ENCODE measurements at places on chromosomes 1 and 21. TPM values are rescaled to one million over a fixed set of nuclear protein-coding genes. Genes with fewer than 3 reads are reported as not detected.
A peak's percentile ranks its signal among the peaks of the same experiment; 100 is the strongest.

DNA sequence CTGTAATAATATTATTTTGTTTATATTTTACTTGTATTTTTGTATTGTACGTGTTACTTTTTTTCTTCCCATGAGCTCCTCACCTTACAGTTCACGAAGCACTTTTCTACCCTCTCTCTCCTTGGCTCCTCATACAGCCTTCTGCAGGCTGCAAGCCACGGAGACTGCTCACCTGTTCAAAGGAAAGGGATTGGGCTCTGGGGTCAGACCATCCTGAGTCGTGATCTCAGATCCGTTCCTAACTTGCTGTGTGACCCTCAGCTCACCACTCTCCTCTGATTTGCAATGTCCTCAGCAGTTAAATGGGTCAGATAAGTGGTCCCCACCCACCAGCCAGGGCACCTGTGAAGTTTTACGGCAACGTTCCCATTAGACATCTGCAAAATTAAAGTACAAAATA, 54.1 kb downstream of the VWA5B1 start:
- no peak for DNase-seq

- DNase-seq, result no peak
These were observed 26.7 kb upstream of the MTMR11 start for GRCh38 chr1:149963358-149963757.

Gene GBP1
- 16.8 TPM for total RNA-seq

Gene KPRP
- total RNA-seq, result 0.78 TPM

DNA sequence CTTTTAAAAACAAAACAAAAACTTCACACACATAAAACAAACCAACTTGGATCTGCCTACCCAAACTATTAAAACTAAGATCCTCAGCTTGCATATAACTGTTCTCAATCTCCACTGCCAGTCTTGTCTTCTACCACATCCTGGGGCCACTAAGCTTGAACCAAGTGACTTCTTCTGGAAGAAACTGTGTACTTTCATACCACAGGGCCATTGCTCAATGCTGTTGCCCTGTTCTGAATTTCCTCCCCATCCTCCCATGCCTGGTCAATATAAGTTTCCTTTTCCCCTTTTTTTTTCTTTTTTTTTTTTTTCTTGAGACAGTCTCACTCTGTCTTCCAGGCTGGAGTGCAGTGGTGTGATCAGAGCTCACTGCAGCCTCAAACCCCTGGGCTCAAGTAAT, 109.9 kb downstream of the KIAA0319L start:
- no peak for DNase-seq

DNA sequence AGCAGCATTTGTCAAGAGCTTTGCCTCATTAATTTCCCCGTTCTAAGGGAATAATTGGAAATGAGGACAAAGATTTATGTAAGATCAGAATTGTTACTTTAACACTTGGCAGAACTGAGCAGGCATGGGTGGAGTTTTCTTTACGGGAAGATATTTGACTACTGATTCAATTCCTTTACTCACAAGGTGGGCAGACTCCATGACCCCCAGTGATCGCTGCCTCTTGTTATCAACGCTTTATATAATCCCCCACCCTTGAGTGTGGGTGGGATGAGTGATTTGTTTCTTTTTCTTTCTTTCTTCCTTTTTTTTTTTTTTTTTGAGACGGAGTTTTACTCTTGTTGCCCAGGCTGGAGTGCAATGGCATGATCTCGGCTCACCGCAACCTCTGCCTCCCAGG, 65.3 kb upstream of the TENT5B start:
- DNase-seq, result no peak

- DNase-seq, result no peak
These were observed 16.8 kb downstream of the APP start for GRCh38 chr21:26153758-26154157.

- DNase-seq, result no peak
These were observed 22.4 kb downstream of the LRRC3 start for GRCh38 chr21:44477712-44478111.

DNA sequence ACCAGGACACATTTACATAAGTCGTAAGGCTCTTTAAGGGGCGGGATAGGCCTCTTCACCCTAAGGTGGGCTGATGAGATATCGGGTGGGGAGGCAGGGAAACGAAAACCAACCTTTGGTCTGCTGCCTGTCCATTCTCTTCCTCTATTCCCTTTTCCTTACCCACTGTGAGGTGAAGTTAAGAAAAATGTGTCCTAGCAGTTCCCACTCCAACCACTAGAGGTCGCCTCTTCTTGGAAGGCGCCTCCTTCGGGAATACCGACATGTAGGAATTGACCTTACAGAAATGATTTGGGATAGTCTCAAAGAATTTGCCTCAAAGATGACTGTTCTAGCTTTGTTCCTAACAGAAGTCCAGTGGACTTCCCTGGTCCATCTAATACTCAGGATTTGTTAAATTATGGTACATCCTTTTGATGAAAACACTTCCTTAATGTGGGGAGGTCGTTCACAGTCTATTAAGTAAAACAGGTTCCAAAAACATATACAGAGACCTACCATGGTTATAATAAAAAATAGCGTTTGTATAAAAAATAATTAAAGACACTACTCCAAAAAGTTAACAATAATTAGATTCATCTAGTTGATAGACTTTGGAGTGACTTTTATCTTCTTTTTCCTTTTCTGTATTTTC, 14.1 kb downstream of the AZIN2 start:
- DNase-seq, result peak; percentile 45

DNA sequence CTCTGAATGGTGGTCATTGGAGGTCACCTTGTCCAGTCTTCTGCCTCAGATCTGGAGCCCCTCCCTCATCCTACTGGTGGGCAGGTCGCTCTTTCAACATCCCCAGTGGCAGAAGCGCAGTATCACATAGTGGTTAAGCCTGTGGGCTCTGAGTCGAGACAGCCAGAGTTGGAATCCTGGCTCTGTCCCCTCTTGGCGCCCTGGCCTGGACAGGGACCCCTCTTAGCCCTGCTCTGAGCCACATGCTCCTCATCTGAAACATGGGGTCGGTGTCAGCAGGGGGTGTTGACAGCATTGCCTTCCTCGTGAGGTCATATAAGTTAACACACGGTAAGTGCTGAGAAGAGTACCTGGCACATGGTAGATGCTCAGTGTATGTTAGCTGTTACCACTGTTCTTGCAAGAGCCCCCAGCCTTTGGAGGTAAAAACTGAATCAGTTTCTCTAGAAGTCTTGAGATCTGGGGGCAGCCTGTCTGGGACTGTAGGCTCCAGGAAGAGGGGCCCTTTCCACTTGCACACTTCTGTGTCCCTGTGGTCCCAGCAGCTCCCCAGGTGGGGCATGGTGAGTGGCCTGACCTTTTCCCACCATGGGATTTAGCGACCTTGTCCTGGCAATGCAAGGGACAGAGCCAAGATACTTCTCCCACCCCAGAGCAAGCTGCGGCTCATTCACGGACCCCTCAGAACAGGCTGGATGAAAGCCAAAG, 6.4 kb downstream of the ZC3H12A start:
- no peak for DNase-seq

GRCh38 chr1:69123486-69123885, 444.2 kb upstream of the LRRC7 start:
- DNase-seq, result no peak

GRCh38 chr1:194078765-194079164, 892.4 kb upstream of the B3GALT2 start:
- DNase-seq, result no peak

Gene NCAM2
- not detected for total RNA-seq

- DNase-seq, result no peak
These were observed 15.0 kb upstream of the REN start for GRCh38 chr1:204181116-204181515.

Gene C8A
- not detected for total RNA-seq

GRCh38 chr1:195960580-195960979, 647.7 kb downstream of the KCNT2 start:
- no peak for DNase-seq

DNA sequence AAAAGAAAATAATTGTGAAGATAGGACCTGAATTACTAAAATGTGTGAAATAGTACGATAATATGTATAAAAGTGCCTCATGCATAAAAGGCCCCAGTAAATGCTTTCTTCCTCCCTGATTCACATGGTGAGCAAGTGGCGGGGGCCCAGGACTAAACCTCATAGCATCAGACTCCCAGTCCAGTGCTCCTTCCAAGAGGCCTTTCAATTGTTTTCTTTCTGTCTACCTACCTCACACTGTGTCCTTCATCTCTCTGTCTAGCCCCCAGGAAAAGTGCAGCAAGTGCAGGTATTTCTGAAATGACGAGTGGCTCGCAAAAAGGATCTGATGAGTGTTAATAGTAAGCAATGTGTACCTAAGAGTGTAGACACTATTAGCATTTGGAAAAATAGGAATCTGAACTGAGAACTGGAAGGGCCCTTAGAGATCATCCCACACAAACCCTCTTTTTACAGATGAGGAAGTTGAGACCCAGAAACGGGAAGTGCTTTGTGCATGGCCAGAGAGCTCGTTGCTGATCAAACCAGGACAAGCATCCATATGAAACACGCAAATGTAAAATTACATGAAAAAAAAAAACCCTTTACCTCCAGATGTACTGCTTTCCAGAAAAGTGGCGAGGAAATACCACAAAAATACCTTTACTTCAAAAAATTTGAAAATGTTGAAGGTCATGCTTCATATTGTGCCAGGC, 118.2 kb upstream of the HOOK1 start:
- DNase-seq, result no peak

DNA sequence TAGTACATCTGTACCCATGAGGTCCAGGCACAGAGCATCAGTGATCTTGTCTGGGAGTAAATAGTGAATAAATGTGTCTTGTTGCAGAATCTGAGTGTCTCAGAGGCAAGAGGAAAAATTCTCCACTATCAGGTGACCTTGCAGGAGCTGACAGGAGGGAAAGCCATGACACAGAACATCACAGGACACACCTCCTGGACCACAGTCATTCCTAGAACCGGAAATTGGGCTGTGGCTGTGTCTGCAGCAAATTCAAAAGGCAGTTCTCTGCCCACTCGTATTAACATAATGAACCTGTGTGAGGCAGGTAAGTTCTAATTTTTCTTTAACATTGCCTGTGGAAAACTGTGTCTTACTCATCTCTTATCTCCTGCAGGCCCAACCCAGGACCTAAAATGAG, 43.1 kb downstream of the IL12RB2 start:
- DNase-seq, result peak; percentile 61

Gene TTC4
- total RNA-seq, result 33.8 TPM

- no peak for DNase-seq
These were observed 164.9 kb downstream of the RERE start for GRCh38 chr1:8652467-8653046.

- DNase-seq, result no peak
These were observed 94.7 kb upstream of the C1orf21 start for GRCh38 chr1:184292101-184292500.

GRCh38 chr21:29315131-29315749, 16.5 kb downstream of the BACH1 start:
- no peak for DNase-seq

Gene CFHR1
- not detected for total RNA-seq

Gene CD84
- total RNA-seq, result not detected

Gene LIN9
- 6.8 TPM for total RNA-seq

DNA sequence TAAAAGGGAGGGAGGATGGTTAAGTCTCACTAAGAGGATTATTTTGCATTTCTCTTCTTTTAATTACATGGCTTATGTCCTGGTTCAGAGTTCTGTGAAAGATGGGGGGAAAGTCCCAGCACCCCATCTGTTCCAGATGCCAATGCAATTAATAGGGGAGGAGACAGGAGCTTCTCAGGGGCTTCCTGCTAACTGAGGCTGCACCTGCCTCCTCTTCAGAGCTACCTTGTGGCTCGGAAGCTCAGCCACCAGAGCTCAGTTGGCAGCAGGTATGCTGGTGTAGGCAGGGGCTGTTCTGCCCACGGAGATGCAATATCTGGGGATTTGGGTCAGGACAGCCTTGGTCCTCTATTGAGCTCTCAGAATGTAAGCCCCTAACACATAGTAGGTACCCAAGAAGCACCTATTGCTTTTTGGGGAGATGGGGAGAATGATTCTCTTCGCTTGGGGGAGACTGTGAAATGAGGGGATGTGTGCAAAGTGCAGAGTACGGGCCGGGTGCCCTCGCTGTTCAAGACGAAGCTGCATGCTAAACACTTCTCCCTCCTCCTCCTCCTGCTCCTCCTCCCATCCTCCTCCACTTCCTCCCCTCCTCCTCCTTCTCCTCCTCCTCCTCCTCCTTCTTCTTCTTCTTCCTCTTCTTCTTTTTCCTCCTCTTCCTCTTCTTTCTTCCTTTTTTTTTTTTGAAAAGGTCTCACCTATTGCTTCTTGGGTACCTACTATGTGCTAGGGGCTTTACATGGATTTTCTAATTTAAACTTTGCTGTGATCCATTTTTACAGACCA, 279.0 kb downstream of the PTPRU start:
- DNase-seq, result no peak

DNA sequence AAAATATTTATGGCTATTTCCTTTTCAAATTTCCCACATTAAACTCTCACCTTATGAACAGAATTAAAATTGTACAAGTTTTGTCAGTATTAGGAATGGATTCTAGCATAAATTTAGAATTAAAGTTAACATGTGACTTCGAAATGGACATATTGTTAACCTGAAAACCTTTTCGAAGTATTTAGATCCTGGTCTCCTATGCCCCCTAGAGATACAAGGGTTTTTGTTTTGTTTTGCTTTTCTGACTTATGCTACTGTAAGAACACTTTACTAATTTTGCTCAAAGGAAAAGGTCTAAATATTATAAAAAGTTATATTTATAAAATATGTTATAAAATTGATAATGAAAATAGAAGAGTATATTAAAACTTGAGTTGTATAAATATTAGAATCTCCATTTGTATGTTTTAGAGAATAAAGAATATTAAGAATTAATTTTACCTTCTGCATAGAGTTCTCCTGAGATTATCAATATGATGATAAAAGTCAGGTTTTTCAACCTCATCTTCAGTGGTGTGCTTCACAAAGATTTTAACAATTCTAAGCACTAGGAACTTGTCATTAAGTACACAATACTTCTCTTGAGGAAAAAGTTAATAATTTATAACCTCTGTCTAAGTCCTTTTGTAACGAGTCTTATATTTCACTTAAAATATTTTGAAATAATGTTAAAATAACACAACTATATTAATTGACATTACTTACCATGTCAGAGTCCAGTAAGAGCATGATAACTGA, at the start of gene F13B:
Gene F13B, minus strand, starts transcription at position 542 of the 738 bp plus-strand sequence. Its CDS starts 37 bp downstream, at position 505.
- DNase-seq, result no peak

DNA sequence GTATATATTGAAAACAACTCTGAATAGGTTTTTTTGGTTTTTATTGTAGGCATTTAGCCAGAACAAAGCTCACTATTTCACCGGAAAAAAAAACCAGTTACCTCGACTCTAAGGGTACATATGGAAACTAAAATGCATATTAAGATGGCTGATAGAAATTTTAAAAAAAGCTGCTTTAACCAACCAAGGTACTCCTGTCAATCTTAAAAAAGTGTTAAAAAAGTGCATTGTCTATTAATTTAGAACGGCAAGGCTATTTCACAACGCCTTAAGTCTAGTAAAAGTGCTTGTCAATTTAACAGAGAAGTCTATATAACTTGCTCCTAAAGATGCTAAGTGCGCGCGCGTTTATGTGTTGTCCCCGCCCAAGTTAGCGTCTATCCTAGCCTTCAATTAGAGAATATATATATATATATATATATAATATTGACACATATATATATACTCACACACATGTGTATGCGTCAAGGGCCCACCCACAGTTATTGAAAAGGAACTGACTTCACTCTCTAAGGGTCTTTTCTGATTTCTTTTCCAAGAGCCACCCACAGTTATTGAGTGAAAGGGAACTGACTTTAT, 934 bp downstream of the ASPM start:
- no peak for DNase-seq
